ENCODE measurements at places on chromosomes 16 and 17. TPM values are rescaled to one million over a fixed set of nuclear protein-coding genes. Genes with fewer than 3 reads are reported as not detected.

NECAB2 gene
- total RNA-seq: 0.13 TPM

HSPB9 gene
- not detected for total RNA-seq

ERN2 gene
- 0.19 TPM for total RNA-seq

SLC6A2 gene
- total RNA-seq: not detected

CA7 gene
- total RNA-seq: not detected

RNF43 gene
- total RNA-seq: not detected

KRTAP3-1 gene
- total RNA-seq: not detected

CMTM4 gene
- 9.1 TPM for total RNA-seq

SLC52A1 gene
- total RNA-seq: not detected

GAST gene
- not detected for total RNA-seq

CACNA1H gene
- total RNA-seq: 2.1 TPM

TBC1D3G gene
- not detected for total RNA-seq
